ENCODE measurements at places on chromosomes 11 and 22.

GRCh38 chr11:132999516-132999915, 532.8 kb downstream of the OPCML start:
- no peaks in the 10 kb centered on the region for H3K36me3 ChIP-seq
- H3K4me1 ChIP-seq: no peaks in the 10 kb centered on the region
- H3K27ac ChIP-seq: no peak overlapping the region
- no peak for DNase-seq
- no peaks in the 10 kb centered on the region for H3K27me3 ChIP-seq

- no peaks in the 10 kb centered on the region for H3K27me3 ChIP-seq
- H3K4me3 ChIP-seq: no peak overlapping the region
- peaks cover 24% of the 10 kb centered on the region for H3K4me1 ChIP-seq
- DNase-seq: no peak
These were observed 16.0 kb downstream of the STARD10 start for GRCh38 chr11:72777755-72778278.

- no peak for DNase-seq
- H3K27ac ChIP-seq: no peak overlapping the region
- H3K4me3 ChIP-seq: no peak overlapping the region
- H3K36me3 ChIP-seq: no peaks in the 10 kb centered on the region
These were observed 18.9 kb upstream of the PSMA1 start for GRCh38 chr11:14538926-14539554.

GRCh38 chr22:23763579-23763945, 772 bp downstream of the C22orf15 start:
- peaks cover 54% of the 10 kb centered on the region for H3K4me1 ChIP-seq
- peak; percentile 61 for DNase-seq
- no peaks in the 10 kb centered on the region for H3K27me3 ChIP-seq

GRCh38 chr11:86955111-86955360, 159 bp downstream of the FZD4 start:
- H3K27me3 ChIP-seq: no peaks in the 10 kb centered on the region
- H3K36me3 ChIP-seq: no peaks in the 10 kb centered on the region
- H3K4me1 ChIP-seq: peaks cover 17% of the 10 kb centered on the region
- H3K4me3 ChIP-seq: no peak overlapping the region
- DNase-seq: no peak
